Renal cortex interstitium (tissue), 15 donors: ENCODE measurements at places on chromosomes 11 and 22. TPM values are rescaled to one million over a fixed set of nuclear protein-coding genes. Genes with fewer than 3 reads are reported as not detected.

GRCh38 chr11:87298155-87298554 lies 260.4 kb downstream of the TMEM135 start:
- DNase-seq = no peak

- no peak for DNase-seq
These were observed 20.2 kb downstream of the STARD10 start for GRCh38 chr11:72773696-72774095.

DNA sequence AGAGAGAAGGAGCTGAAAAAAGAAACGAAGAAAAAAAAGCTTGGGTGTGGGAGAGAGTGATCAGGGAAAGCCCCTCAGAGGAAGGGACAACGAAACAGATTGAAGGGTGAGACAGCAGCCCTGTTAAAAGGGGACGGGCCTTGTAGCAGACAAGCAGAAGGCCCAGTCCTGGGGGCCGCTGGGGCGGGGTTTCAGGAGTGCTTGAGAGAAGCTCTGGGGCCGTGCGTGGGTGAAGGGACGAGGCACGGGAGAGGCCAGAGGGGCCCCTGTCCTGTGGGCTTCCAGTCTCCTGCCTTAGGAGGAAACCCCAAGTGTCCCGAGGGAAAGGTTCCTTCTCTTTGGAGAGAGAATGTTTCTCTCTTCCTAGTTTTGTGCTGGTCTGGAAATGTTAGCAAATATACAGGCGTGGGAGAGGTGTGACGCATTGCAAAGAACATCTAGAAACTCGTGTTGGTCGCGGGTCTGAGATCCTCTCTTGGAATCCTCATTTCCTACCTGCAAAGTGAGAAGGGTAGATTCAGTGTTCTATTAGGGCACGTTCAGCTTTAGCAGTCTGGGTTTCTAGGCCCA lies 28.6 kb downstream of the ADAMTS15 start:
- no peak for DNase-seq

PRR5L gene
- polyA plus RNA-seq = 16.2 TPM

PANX1 gene
- polyA plus RNA-seq = 27.9 TPM

MUC15 gene
- 2.3 TPM for polyA plus RNA-seq

TSSK2 gene
- not detected for polyA plus RNA-seq
